ENCODE measurements at places on chromosomes 5 and 9.

- DNase-seq = peak; percentile 39
Measured at GRCh38 chr9:107635803-107636174, 146.2 kb upstream of the KLF4 start.

GRCh38 chr5:122469384-122469919 lies 157.4 kb downstream of the SNCAIP start:
- peak; percentile 82 for DNase-seq

DNA sequence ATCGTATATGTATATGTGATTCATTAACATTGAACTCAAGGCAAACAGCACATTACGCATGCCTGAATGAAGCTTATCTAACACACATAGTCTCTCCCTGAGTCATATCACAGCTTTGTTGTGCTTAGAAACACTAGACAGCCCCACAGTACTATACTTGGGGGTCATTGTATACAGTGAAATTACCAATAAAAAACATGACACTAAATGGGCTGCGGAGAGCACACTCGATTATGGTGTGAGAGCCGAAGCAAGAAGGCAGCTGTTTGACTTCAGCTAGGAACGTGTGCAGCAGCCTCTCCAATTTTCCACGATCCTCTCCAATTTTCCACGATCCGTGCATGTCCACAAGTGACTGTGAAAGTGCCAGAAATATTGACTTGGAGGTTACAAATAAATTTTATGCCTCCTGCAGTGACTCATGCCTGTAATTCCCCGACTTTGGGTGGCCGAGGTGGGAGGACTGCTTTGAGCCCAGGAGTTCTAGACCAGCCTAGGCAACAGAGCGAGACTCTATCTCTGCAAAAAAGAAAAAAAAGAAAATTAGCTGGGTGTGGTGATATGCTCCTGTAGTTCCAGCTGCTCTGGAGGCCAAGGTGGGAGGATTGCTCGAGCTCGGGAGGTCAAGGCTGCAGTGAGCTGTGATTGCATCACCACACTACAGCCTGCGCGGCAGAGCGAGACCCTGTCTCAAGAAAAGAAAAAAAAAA lies 102.4 kb downstream of the DAPK1 start:
- DNase-seq = peak; percentile 81

GRCh38 chr5:172502969-172503368 lies 48.6 kb upstream of the SH3PXD2B start:
- peak; percentile 9 for DNase-seq

DNA sequence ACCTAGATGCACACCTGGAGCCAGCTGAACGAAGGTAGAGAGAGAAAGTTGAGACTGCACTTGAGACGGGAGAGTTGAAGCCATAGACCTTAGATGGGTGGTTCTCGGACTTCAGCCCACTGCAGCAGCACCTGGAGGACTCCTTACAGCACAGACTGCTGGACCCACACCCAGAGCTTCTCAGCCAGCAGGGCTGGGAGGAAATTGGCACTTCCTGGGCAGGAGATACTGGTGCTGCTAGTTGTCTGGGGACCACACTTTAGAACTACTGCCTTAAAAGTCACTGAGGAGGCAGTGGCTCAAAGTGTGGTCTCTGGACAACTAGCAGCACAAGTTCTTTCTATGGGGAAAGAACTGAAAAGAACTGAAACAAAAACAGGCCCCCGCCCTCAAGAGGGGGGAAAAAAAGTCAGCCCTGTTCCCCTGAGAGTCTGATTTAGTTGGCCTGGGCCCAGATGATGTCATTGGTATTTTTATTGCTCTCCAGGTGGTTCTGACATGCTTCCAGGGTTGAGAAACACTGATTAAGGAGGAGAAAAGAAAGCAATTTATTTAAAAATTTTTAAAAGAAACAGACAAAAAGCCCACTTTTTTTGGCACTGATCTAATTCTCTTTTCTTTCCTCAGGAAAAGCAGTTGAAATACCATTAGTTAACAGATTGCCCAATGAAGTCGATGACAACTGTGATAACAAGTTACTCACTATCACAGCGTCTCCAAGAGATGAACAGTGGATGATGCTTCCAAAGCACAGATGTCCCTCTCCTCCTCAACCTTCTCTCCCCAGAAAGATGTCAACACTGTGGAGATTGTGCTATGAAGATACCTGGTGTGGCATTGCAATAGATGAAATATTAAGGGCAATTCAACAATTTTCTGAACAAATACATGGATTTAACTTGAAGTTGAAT lies 73.6 kb upstream of the ADAMTS16 start:
- DNase-seq = peak; percentile 1

- DNase-seq = no peak
Measured at GRCh38 chr9:127107171-127107928, 15.1 kb downstream of the ANGPTL2 start.

- no peak for DNase-seq
Measured at GRCh38 chr5:80002677-80003076, 11.6 kb upstream of the MTX3 start.

DNA sequence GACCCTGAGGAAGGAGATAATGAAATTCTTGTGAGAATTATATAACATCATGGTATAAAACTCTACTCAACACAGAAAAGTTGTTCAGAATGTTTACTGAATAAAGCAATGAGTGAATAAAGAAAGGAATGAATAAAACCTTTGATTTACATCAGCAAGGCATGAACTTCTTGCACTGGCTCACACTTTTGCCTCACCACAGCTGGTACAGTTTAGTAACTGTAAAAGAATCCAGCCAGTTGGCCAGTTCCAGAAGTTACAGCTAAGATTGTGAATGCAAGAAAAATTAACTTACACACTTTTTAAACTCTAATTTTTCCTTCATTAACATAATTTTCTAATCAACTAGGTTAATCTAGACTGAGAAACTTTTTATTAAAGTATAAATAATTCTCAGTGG lies 490.9 kb downstream of the NFIB start:
- no peak for DNase-seq

DNA sequence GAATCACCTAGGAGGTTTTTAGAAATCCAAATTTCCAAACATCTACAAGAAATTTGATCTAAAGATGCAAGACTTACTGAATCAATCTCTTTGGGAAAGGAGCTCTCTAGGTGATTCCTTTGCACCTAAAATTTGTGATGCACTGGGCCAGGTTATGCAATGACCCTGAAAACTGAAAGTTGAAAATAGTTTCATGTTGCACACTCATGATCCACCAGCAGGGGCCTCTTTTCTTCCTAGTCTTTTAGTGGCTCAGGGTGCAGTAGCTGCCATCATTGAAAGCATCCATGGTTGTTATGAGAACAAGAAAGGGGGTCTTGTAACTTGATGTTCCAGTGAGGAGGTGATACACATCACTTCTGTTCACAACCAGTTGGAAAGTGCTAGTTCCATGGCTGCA lies 486.8 kb downstream of the PSAT1 start:
- DNase-seq = no peak

- peak; percentile 71 for DNase-seq
Measured at GRCh38 chr5:171450423-171451331, 31.2 kb downstream of the FGF18 start.

DNA sequence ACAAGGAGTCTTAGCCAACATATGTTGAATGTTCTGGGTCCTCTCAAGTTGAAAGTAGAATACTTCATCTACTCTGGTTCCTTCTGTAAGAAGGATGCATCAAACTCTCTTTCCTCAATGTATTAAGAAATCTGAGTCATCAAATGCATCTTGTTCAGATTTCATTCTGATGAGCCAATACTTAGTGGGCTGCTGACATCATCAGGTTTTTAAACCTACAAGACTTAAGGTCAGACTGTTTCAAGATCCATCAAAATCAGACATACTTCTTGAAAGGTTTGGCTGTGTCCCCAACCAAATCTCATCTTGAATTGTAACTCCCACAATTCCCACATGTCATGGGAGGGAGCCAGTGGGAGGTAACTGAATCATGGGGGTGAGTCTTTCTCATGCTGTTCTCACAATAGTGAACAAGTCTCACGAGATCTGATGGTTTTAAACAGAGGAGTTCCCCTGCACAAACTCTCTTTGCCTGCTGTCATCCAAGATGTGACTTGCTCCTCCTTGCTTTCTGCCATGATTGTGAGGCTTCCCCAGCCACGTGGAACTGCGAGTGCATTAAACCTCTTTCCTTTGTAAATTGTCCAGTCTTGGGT lies 168.8 kb downstream of the RAPGEF6 start:
- DNase-seq = no peak

- no peak for DNase-seq
Measured at GRCh38 chr5:139723986-139724587, 71.5 kb upstream of the PSD2 start.

- peak; percentile 31 for DNase-seq
Measured at GRCh38 chr5:6576861-6577501, 55.9 kb downstream of the NSUN2 start.

DNA sequence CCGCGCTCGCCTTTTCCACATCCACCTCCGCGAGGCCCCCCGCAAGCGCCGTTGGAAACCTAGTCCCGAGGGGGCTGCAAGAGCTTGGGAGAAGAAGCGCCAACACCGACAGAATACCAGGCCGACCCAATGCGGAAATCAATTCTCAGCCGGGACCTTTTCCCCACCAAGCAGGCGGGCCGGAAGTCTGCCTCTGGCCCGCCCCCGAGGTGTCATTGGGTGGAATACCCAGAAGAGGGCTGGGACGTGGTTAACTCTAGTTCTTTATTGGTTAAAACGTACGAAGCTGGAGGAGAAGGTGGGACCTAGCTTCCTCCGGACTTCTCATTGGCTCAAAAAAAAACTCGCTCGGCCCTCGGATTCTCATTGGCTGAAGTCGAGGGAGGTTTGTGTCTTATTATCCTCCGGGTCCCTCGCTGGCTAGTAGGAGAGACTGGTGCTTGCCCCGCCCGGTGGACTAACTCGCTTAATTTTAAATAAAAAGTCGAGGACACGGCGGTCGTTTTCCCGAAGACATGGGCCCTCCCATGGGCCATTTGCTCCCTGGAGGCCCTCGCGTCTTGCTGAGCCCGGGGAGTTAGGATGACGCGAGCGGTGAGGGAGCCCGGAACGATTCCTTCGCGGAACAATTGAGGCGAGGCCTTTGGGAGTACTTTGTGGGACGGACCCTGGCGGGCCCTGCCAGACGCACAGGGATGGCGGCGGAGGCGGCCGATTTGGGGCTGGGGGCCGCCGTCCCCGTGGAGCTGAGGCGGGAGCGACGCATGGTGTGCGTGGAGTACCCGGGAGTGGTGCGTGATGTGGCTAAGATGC lies at the start of gene GTF3C5:
Gene GTF3C5 (plus strand): TSS at position 681 of the 813 bp plus-strand sequence. CDS start 15 bp downstream, at position 696.
- DNase-seq = peak; percentile 97

DNA sequence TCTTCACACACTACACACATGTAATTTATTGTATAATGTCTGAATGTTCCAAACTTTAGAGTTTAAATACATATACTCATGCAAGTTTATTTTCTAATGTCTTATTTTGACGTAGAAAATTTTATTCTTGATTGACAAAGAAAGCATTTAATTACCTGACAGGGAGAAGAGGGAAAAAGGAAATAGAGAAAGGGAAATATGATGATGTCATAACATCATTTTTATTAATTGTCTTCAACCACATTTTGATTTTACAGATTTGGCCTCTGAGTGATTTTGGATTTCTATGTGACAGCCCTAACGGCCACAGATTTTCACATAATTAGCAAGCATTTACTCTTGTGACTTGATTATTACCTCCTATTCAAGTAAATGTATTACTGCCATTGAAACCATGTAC lies 106.1 kb upstream of the FSTL4 start:
- DNase-seq = no peak

DNA sequence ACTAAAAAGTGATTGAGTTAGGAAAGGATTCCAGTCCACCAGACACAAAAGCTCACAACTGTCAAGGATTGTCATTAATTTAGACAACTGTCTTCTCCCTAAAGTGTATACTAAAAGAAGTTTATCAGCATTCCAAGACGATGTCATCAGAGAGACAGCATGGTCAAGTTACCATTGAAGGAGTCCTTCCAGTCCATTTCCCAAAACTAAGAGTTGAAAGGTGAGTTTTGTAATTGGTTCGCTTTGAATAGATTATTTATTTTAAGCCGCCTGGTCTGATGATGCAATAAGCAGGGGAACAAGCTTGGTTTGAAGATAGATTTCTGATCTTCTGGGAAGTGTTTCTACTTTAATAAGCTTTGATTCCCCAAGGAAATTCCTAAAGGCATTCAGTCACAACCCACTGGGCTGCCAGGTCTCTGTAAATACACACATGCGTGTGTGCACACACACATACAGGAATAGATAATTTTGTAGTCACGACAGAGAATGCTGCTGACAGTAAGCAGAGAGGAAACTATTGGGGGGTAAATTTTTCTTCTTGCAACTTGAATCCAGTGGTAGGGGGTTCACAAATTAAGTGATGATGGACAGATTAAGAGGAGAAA lies 234.8 kb downstream of the PIK3R1 start:
- no peak for DNase-seq

- DNase-seq = no peak
Measured at GRCh38 chr9:77945798-77946197, 85.8 kb downstream of the GNAQ start.

DNA sequence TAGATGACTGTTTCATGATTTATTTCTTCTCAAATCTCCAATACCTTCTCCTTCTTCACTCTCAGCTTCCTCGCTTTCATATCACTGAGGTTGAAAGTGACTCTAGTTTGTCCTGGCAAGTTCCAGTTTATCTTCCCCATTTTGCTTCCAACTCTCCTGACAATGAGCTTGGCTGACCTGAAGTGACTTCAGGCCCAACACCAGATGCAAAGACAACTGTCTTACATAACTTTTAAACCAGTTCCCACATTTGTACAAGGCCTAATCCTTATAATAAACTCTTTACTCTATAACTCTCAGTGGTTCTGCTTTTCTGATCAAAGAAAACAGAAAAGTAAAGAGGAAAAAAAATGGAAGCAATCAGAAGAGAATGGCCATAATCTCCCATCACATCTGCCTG lies 22.0 kb downstream of the GNG10 start:
- no peak for DNase-seq

All from small intestine (tissue), 16 donors.